GM13976 (cell line): ENCODE measurements at places on chromosomes 7 and 10.

DNA sequence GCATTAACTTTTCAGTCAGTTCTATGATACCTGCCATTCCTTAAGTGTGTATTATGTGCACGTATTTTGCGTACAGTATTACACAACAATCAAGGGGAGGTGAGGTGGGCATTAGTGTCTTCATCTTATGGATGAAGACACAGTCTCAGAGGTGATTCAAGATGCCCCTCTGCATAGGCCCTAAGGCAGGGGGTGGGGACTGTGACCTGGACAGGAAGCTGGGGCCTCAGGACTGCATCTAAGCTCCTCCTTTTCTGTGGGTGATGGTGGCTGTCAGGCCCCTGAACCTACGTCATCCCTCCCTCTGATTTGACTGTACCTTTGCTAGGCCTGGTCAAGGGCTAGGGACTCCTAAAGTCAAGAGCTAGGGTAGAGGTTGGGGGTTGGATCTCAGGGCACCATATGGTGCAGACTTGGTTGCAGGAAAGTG lies 38.9 kb downstream of the HK1 start:
- DNase-seq = peak; percentile 82

- DNase-seq = no peak
Observed at GRCh38 chr10:112382515-112383235, 8.8 kb downstream of the ACSL5 start.

DNA sequence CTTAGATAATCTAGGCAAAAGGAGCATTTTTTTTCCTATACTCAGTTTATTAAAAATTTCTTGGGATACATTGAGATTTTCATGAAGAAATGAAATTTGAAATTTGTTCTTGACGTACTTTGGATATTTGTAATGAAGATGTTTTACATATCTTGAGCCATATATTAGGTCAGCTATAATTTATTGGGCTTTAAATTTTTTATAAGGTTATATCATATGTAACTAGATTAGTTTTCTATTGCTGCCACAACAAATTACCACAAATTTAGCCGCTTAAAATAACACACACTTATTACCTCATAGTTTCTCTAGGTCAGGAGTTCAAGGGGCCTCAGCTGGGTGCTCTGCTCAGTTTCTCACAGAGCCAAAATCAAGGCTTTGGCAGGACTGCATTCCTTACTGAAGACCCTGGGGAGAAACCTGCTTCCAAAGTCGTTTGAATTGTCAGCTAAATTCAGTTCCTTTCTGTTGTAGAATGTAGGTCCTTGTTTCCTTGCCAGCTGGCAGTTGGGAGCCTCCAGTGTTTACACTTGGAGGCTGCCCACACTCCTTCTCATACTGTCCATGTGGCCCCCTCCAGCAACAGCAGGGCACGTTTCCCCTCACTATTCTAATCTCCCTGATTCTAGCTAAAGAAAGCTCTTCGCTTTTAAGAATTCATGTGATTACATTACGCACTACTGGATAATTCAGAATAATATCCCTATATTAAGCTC lies 42.6 kb upstream of the DNAH11 start:
- no peak for DNase-seq

GRCh38 chr7:30911561-30911969 lies at the start of gene AQP1:
AQP1 (plus strand) TSS chr7:30911853; CDS start chr7:30911910, 57 bp downstream.
- no peak for DNase-seq

GRCh38 chr7:107876916-107877315 lies 14.1 kb upstream of the DLD start:
- DNase-seq = no peak

DNA sequence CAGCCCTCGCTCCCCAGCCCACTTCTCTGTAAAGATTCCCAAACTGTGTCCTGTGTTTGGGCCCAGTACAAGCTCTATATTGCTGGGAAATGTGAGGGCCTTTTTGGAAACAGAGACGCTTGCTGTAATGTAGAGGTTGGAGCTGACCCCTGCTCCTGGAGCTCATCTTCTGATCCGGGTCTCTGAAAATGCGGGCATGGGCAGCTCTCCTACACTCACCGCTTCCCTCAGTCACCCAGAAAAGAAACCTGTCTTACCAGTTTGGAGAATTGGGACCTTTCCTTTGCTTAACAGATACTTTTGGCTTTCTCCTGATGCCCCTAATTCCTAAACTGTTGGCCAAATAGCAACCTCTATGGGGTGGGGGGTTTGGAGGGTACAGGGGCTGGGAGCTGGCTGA lies 18.2 kb downstream of the BAG3 start:
- DNase-seq = no peak

DNA sequence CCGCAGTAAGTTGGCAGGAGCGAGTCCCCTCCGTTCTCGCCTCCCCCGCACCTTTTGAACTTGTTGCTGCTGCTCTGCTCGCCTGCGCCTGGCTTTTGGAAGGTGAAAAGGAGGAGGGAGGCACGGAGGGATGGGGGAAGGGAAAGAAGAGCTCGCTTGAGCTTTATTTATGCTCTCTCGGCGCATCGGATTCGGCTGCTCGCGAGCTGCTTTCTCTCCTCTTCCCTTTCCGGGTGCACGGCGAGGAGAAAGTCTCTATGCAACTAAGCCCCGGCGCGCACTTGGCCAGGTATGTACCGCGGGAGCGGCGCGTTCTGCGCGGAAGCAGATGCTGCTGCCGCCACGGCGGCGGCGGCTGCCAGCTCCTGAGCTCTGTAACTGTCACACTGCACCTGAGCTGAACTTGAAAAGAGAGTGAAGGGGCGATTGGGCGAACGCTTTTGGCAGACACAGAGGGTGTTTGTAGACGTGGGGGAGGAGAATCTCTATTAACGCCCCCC lies 551 bp downstream of the KCND2 start:
- DNase-seq = peak; percentile 78

GRCh38 chr7:138186951-138187351 lies 110.7 kb downstream of the AKR1D1 start:
- DNase-seq = no peak

GRCh38 chr10:33252794-33253203 lies 81.7 kb downstream of the NRP1 start:
- DNase-seq = no peak

DNA sequence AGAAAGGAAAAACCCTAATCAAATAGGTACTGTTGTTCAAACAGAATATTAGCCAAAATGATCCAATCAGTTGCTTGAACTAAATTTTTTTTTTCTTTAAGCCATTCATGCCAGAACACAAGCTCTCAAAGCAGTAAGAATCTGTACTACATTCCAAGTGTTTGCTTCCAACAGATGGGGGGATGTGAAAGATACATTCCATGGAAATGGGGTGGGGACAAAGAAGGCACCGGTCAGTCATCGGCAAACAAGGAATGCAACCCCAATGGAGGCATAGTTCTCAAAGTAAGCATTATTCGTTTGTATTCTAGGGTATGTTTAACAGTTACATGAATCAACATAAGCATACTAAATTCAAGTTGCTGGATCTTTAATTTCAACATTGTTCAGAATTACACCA lies 32.5 kb downstream of the C10orf143 start:
- no peak for DNase-seq

DNA sequence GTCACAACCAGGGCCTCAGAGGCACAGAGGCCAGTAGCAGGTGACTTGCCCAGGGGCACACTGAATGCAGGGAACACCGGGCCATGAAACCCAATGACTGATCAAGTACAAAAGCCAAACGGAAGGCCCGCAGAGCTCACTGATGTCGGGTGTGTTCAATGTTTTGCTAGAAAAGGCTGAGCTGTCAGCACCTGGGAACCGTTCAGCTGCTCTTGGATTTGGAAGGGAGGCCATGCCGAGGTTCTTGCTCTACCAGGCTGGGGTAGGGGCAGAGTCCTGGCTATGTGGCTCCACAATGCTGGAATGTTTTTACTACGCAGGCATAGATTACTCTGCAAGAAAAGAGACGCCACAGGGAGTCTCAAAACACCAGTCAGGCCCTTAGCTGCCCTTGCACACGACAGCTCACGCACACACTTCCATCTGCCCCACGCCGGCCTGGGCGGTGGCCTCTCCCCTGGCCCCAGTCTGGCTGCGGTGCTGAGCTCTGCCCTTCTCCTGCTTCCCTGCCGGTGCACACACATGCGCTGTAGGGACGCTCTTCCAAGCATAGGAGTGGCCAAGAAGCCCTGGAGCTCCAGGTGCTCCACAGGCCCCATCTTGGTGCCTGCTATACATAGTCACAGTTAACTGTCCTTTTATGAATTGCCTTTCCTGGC lies 79.9 kb downstream of the ZRANB1 start:
- DNase-seq = no peak

DNA sequence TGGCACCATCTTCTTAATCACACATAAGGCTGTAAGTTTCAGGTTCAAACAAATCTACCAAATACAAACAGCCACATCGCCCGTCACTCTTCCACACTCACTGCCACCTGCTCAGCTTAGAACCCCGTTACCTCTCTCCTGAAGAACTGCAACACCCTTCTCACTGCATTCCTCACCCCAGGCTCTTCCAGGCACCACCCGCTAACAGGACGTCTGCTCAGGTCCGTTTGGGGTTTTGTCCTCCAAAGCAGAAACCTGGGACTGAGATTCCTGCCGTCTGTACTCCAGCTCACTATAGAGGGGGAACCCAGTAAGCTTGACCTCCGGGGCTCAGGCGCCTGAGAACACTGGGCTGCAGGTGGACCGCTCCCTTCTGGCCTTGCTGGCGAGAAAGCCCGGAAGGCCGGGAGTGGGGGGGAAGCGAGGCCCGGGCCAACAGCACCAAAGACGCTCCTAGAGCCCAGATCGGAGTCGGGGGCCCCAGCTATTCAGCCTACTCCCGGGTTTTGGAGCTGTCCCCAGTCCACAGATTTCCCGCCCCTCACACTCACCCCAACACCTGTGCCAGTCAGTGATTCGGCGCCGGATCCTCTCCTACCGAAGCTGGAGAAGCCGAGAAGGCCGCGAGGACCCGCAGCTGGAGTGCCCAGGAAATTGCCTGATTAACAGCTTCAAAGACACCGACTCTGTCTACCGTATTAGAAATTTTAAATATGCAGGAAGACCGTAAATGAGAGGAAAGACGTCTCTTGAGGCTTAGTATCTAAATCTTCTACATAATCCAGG lies at the start of gene AP3M1:
TSS of gene AP3M1 (minus strand) at position 625 of the 786 bp plus-strand sequence. CDS start 12,449 bp downstream, outside the sequence.
- DNase-seq = peak; percentile 88

- no peak for DNase-seq
Observed at GRCh38 chr10:120776442-120776841, 74.7 kb upstream of the WDR11 start.

- DNase-seq = no peak
Observed at GRCh38 chr7:38428041-38428440, 154.6 kb upstream of the TARP start.

- no peak for DNase-seq
Observed at GRCh38 chr7:116305485-116306408, 95.4 kb downstream of the TES start.

- DNase-seq = no peak
Observed at GRCh38 chr10:29063806-29064644, 224.8 kb upstream of the LYZL1 start.

GRCh38 chr10:80509403-80510161 lies 28.1 kb upstream of the SH2D4B start:
- no peak for DNase-seq

- no peak for DNase-seq
Observed at GRCh38 chr7:130489140-130489983, 2.5 kb upstream of the MEST start.

- DNase-seq = no peak
Observed at GRCh38 chr10:114808982-114809381, 12.6 kb upstream of the FHIP2A start.

GRCh38 chr7:138515001-138515528 lies 55.0 kb downstream of the TRIM24 start:
- DNase-seq = peak; percentile 38
